RPMI8226 (cell line): ENCODE measurements at places on chromosomes 4 and X.

- peak; percentile 17 for DNase-seq
These were observed 6.7 kb upstream of the CD38 start for GRCh38 chr4:15771216-15772058.

DNA sequence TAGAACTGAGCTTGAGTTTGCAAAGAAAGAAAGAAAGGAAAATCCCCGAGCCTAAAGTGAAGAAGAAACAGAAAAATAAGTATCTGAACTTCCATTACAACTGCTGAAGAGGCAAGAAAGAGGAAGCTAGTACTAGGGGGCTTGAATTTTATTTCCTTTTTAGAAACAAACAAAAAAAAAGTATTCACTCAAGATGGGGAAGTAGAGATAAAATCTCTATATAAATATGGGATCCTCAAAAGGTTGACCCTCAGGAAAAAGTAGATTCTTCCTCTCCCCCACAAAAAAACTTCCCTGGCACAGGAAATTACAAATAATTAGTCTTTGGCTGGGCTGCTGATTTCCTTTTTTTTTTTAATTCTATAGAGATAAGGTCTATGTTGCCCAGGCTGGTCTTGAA lies 16.0 kb downstream of the LRBA start:
- DNase-seq: no peak

GRCh38 chrX:50963842-50964241 lies 53.3 kb downstream of the BMP15 start:
- no peak for DNase-seq

DNA sequence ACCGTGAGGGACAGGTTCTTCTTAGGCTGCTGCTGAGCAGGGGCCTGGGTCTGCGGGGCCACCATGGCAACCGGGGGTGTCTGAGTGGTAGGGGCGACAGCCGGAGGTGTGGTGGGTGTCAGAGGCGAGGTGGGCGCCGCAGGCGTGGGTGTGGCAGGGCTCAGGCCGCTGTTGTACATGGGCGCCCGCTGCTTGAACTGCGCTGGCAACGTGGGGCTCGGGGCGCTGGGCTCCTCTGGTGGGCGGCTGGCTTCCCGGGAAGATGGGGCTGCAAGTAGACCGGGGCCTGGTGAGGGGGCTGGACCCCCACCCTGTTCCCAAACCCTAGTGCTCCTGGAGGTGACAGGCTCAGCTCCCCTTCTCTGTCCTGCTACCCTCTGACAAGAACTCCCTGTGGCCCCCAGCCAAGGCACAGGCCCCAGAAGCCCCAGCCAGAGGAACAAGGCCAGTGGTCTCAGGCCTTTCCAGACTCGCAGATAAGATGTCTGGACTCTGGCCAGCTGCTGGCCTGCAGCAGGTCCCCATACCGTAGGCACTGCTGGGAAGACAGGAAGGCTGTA lies 24.8 kb downstream of the NELFA start:
- DNase-seq: no peak

- DNase-seq: no peak
These were observed 29.0 kb upstream of the UBE2K start for GRCh38 chr4:39668887-39669286.

DNA sequence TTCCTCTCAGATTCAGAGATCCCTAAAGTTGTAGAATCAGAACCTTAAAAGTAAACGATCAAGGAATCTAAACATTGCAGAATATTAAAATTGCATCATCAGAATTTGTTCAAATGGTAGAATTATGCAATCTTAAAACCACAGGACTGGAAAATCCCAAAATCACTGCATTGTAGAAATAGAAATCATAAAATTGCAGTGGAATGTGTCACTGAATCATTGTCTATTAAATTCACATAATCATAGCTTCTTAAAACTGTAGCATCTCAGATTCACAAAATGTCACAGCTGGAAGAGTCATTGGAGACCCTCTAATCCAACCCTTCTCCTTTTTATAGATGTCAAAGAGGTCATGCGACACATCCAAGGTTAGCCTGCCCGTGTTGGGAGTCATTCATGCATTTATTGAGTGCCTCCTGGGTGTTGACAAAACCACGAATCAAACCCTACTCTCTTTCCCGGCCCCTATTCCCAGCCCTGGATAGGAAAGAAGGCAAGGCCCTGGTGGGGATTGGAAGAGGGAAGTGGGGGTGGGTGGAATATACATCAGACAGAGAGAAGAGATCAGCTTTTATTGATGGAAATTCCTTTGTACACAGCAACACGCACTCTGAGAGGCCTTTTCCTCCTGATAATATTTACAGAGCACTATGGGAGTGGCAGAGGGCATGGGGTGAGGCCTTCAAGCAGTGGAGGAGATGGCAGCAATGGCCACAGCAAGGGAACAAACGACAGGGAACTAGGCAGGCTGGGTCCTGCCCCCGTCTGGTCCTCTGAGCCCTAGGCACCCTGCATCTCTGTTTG lies 15.4 kb downstream of the IQSEC2 start:
- DNase-seq: no peak

DNA sequence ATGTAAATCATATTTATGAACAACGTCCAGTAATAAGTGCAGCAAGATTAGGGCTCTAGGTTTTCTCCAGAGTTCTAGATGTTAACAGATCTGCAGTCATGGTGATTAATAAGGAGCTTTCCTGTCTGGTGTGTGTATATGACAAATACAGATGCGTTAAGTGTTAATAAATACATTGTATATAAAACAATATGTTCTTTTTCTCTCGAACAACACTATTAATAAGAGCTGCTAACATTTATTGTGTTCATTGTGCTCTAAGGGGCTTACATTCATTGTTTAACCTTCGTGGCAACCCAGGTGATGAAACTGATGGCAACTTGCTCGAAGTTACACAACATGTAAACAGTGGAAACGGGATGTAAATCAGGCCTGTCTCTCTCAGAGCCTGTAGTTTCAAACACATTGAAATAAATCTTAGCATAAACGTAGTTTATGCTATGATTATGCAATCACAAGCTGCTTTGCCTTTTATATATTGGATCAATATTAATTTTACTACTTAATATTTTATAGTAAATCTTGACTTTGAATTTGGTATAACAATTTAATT lies 547 bp upstream of the CLGN start:
- DNase-seq: no peak

GRCh38 chr4:106266201-106266600 lies 49.8 kb downstream of the TBCK start:
- peak; percentile 9 for DNase-seq

- no peak for DNase-seq
These were observed 95.8 kb upstream of the EGFL6 start for GRCh38 chrX:13473442-13474163.

DNA sequence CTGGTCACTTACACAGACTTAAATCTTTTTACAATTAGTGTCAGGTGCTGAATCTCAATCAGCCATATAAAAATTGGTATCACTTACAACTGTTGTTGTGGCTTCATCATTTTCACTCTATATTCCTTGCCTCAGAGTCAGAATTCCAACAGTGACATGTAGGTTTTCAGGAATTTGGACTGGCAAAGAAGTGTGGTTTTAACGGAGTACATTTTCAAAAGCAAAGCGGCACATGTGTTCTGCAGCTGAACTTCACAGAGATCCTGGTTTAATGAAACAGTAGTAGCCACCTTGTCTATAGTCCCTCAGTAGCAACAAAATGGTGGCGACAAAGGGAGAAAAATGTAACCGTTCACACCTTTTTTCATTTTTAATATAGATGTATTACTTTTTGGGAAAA lies 486.6 kb downstream of the FAT4 start:
- DNase-seq: no peak
